Omental fat pad (tissue), 4 donors: ENCODE measurements at places on chromosomes 11 and 22. TPM values are rescaled to one million over a fixed set of nuclear protein-coding genes. Genes with fewer than 3 reads are reported as not detected.

Gene PGR
- 2.4 TPM for total RNA-seq

Gene CSNK2A3
- total RNA-seq = 1.7 TPM

Gene HDHD5
- 32.9 TPM for total RNA-seq

Gene AIFM3
- total RNA-seq = 2.6 TPM

Gene LDHAL6A
- total RNA-seq = not detected

Gene SERPING1
- total RNA-seq = 878 TPM
